ENCODE measurements at places on chromosomes 6 and 20. TPM values are rescaled to one million over a fixed set of nuclear protein-coding genes. Genes with fewer than 3 reads are reported as not detected.

FHL5 gene
- total RNA-seq: not detected

CST4 gene
- not detected for total RNA-seq

CLPSL2 gene
- total RNA-seq: 0.78 TPM

C20orf202 gene
- not detected for total RNA-seq

SALL4 gene
- total RNA-seq: 1.3 TPM

CEP43 gene
- 10.0 TPM for total RNA-seq

LAMP5 gene
- not detected for total RNA-seq
